ENCODE measurements at places on chromosomes 12 and 14. TPM values are rescaled to one million over a fixed set of nuclear protein-coding genes. Genes with fewer than 3 reads are reported as not detected.

C12orf56 gene
- total RNA-seq = 0.03 TPM

NPC2 gene
- total RNA-seq = 229 TPM

GDF3 gene
- not detected for total RNA-seq

CIROP gene
- total RNA-seq = not detected

TOMM20L gene
- total RNA-seq = not detected

ATP2B1 gene
- total RNA-seq = 64.3 TPM

BCL2L14 gene
- not detected for total RNA-seq

PPP2R5E gene
- 19.3 TPM for total RNA-seq

GPR65 gene
- not detected for total RNA-seq

MAP1LC3B2 gene
- 1.3 TPM for total RNA-seq

SDR9C7 gene
- total RNA-seq = not detected

KRT6C gene
- not detected for total RNA-seq

INSM2 gene
- total RNA-seq = not detected

Measured in A549 treated with Hydrocortisone at 1 μM for 4 hours (cell line).